ENCODE measurements at places on chromosomes 5 and 9.
A peak's percentile ranks its signal among the peaks of the same experiment; 100 is the strongest.

DNA sequence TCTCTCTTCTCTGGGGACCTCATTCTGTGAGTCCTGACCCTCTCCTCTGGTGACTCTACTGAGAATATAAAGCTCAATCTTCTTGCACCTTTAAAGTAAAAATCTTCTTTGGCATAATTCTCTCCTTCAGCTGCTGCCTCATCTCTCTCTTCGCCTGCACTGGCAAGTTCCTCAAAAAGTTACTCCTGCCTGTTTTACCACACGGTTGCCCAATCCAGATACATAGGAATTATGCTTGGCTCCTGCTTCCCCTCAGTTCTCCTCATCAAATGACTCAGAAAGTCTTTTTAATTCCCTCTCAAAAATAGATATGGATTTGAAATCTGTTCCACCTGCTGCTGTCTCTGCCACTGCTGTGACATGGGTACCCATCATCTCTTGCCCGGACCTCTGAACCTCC lies 14.4 kb upstream of the HRCT1 start:
- DNase-seq = no peak

GRCh38 chr5:14156650-14157492 lies 13.7 kb downstream of the TRIO start:
- DNase-seq = no peak

- no peak for DNase-seq
Measured at GRCh38 chr9:4828761-4829160, 36.0 kb downstream of the RCL1 start.

- no peak for DNase-seq
Measured at GRCh38 chr9:87167161-87167560, 219.9 kb upstream of the GAS1 start.

GRCh38 chr5:150057052-150057451 lies 29.3 kb downstream of the CSF1R start:
- DNase-seq = no peak

GRCh38 chr5:148653836-148654781 lies at the start of gene HTR4:
Gene HTR4 (minus strand): TSS chr5:148654527. CDS start chr5:148637014, 17,513 bp downstream.
- DNase-seq = no peak

- no peak for DNase-seq
Measured at GRCh38 chr9:121574774-121575519, 75.3 kb upstream of the GGTA1 start.

- DNase-seq = no peak
Measured at GRCh38 chr5:139150367-139150999, 47.7 kb downstream of the SIL1 start.

- peak; percentile 84 for DNase-seq
Measured at GRCh38 chr9:126228781-126229444, 97.7 kb upstream of the MVB12B start.

GRCh38 chr5:129687941-129688340 lies 60.0 kb upstream of the MINAR2 start:
- DNase-seq = no peak

DNA sequence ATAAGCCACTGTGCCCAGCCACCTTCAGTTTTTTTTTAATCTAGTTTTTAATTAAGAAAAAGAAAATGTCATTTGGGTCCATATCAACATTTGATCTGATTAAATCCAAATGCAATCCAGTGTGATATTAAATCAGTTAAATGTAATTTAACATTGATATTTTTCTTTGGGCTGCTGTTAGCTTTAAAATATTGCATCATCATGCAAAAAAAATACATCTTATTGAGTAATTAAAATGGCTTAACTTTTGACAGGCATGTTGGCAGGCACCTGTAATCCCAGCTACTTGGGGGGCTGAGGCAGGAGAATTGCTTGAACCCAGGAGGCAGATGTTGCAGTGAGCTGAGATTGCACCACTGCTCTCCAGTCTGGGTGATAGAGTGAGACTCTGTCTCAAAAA lies 22.7 kb upstream of the LRRC70 start:
- no peak for DNase-seq

GRCh38 chr9:12657998-12658397 lies 35.2 kb upstream of the TYRP1 start:
- DNase-seq = no peak

DNA sequence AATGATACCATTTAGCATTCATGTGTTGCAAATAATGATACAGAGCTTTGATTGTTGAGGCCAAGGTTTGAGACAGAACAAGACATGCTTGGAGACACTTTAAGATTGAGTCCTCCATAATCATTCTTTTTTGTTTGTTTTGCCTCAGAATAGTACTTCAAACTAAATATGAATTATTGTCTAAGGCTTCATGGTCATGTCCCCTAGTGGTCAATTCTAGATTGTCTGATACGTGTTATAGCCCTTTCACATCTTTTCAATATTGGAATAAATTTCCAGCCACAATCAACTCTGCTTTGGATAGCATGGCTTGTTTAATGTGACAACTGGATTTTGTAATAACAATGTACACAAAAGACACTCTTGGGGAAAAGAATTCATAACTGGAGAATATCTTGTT lies 64.2 kb downstream of the PRLR start:
- DNase-seq = no peak

- no peak for DNase-seq
Measured at GRCh38 chr5:163822548-163822947, 317.1 kb downstream of the MAT2B start.

- DNase-seq = no peak
Measured at GRCh38 chr5:73444499-73445438, 3.8 kb downstream of the FOXD1 start.

- DNase-seq = no peak
Measured at GRCh38 chr5:165894916-165895315, 2389.5 kb downstream of the MAT2B start.

GRCh38 chr5:31574772-31575171 lies 42.7 kb downstream of the C5orf22 start:
- no peak for DNase-seq
